ENCODE measurements at places on chromosomes 5 and 9.

- DNase-seq, result no peak
Observed at GRCh38 chr9:112575107-112575506, 88.5 kb downstream of the KIAA1958 start.

DNA sequence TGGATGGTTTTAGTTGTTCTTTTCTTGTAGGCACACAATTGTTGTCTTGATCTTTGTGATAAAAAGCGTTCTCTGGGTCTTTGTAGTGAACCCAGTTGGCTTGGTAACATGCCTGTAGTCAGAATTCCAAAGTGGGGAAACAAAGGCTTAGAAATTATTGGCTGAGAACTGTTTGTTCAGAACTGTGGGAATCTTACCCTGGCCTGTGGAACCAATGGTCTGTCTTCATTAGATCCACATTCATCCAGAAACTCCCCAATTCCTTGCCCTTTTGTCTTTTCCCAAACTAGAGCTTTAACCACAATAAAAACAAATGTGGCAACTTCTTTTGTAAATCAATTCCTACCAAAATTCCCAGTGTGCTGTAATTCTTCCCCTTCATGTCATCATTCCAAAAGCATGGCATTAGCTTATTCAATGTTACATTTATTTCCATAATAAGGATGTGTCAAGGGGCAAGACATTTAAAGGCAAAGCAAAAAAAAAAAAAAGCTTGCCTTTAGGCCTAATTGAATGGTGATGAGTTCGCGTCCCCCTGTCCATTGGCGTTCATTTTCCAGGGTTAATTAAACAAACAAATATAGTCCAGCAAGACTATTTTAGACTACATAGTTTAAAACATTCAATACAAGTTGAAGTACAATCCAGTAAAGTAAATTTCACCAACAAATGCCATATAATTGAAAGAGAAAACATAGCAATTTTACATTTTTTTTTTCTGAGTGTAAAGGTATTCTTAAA, 249.8 kb upstream of the ZNF608 start:
- DNase-seq, result peak; percentile 20

DNA sequence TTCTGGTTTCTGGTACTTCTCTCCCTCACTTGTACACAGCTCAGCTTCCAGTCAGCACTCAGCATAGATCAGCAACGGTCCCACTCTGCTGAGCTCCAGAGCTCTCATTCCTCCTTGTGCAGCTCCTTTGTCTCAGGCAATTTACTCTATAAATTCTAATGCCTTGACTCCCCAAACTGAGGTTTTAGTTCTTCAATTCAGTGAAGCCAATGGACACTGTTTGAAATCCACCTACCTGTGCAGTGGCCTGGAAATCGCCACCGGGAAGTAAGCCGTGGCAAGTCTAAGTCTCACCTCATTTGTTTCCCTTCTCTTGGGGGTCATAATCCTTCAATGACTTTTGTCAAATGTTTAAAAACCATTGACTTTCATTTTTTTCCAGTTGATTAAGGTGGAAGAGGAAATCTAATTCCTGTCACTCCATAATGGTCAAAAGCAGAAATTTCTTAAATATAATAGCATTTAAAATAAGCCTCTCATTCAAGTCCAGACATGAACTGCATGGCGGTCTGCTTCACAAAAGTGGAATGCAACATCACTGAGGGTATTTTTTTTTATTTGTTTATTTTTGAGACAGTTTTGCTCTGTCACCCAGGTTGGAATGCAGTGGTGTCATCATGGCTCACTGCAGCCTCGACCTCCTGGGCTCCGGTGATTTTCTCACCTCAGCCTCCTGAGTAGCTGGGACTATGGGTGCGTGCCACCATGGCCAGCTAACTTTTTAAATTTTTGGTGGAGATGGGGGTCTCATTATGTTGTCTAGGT, 79.6 kb downstream of the C7 start:
- no peak for DNase-seq

- no peak for DNase-seq
Observed at GRCh38 chr9:107933516-107933915, 443.9 kb upstream of the KLF4 start.

GRCh38 chr9:127397646-127398274, 791 bp downstream of the SLC2A8 start:
- DNase-seq, result peak; percentile 37

DNA sequence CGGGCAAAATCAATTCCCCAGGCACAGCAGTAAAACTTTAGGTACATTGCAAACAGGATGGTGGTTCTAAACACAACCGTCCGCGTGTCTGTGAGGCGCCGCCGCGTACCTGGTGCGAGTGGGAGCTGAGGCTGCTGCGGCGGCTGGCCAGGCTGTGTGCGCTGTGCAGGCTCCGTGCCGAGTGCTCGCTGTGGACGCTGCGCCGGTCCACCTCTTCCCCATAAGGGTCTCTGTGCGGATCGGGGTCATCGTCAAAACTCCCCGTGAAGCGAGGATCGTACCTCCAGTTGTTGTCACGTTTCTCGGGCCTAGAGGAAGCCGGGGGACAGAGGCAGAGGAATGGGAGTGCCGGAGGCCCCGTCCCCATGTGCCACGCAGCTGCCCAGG, 16.7 kb downstream of the SEC16A start:
- no peak for DNase-seq

- no peak for DNase-seq
Observed at GRCh38 chr9:100066539-100066938, 32.3 kb downstream of the ERP44 start.

GRCh38 chr5:135010502-135011354, 23.3 kb downstream of the PITX1 start:
- no peak for DNase-seq

GRCh38 chr9:114789006-114789405, 16.8 kb downstream of the TNFSF15 start:
- DNase-seq, result no peak

- peak; percentile 74 for DNase-seq
Observed at GRCh38 chr9:128456613-128457061, 831 bp downstream of the ODF2 start.

GRCh38 chr9:33403941-33404787, 1.8 kb upstream of the AQP7 start:
- DNase-seq, result no peak

GRCh38 chr5:152427721-152428120, 22.6 kb upstream of the NMUR2 start:
- no peak for DNase-seq

DNA sequence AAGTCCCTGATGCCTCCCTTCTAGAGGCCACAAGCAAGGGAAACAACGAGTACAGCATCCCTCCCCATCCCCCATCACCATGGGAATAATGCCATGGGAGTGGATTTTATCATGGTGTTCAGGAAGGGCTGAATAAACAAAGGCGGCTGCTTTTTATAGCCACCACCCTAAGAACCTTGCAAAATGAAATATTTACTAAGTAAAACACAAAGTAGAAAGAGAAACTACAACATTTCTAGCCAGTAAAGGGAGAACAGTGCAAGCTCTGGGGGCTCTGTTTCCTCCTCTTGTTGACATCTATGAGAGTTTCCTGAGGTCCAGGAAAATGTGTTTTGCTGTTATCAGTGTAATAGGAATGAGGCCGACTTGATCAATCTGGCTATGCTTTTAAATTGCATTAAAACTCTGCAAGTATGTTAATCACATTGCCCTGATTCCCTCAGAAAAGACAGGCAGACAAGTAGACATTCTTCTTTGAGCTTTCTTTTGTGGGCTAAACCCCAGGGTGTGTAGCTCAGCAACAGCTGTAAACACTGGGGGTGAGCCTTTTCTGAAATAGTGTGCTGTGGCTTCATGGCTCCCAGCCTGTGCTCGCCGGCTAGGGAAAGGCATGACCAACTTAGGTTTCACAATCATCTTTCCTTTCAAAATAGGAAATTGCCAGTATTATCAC, 31.1 kb downstream of the SV2C start:
- DNase-seq, result no peak

DNA sequence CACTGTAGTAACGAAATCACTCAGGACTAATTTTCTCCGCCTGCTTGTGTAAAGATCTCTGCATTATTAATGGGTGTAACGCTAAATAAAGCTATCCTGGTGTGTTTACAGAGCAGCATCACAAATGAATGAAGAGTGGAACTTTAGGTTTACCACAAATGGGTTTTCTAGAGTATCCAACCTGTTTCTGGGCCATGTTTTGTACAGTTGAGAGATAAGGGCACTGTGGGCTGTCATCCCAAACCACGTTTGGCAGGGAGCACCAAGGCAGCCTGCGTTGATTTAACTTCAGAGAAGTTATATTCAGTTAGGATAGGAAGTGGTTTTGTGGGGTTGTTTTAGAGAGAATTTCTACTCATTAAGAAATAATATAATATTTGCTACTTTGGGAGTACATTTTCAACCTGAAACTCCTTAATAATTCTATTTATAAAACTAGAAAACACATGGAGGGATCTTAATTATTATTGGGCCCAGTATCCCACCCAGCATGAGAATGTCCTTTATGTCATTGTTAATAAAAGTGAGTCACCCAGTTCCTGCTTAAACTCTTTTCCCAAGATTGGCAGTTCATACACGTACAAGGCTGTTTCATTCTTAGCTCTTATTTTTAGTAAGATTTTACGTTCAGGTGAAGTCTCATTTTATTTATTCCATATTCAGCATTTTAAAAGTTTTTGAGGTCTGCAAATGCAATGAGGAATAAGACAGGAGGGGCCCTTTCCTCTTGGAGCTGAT, 8.0 kb downstream of the KCNN2 start:
- no peak for DNase-seq

DNA sequence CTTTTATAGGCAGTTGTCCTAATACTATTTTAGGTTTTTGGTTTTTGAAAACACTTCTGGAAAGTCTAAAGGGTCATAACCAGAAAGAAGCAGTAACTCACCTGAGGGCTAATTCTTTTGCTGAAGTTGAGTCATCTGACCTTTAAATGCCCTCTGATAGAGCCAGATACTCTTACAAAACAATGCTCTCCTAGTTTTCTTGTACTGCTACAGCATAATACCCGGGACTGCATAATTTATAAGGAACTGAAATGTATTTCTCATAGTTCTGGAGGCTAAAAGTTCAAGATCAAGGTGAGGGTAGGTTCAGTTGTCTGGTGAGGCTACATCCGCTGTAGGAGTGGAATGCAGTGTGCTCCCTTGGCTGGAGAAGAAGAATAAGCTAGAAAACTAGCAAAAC, 670.3 kb downstream of the TLE4 start:
- DNase-seq, result no peak

DNA sequence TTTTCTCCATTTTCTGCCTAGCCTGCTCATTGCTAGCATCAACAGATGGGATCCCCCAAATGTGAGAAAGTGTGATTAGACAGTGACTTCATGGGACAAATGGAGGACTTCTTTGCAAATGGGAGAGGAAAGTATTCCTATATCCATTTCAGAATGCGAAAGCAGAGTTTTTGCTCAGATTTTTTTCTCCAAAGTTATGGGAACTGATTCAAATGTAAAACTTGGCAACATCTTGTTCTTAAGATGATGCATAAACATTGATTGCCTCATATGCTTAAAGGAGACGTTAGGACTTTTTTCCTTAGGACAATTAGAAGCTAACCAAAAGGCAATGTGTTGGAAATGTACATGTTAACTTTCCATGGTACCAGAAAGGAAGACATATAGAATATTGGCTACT, 704.3 kb upstream of the ZNF608 start:
- no peak for DNase-seq

- no peak for DNase-seq
Observed at GRCh38 chr5:112025757-112026156, 268.8 kb upstream of the NREP start.

DNA sequence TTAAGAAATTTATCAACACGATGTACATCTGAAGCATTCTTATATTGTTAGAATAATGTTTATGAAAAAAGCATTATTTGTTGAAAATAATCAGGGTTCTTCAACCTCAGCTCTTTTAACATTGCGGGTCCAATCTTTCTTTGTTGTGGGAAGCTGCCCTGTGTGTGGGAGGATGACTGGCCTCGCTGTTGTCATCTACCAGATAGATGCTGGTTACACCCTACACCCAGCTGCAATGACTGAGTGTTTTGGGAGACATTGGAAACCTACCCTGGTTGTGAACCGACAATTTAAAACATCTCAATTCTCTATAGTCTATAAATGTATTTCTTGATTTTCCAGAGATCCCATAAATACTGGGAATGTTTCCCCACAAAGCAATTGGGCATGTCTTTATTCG, 794.2 kb upstream of the CDH10 start:
- DNase-seq, result no peak

GRCh38 chr5:170818232-170818631, 34.7 kb downstream of the GABRP start:
- peak; percentile 4 for DNase-seq

- peak; percentile 79 for DNase-seq
Observed at GRCh38 chr5:150523472-150524350, 15.8 kb downstream of the NDST1 start.

DNA sequence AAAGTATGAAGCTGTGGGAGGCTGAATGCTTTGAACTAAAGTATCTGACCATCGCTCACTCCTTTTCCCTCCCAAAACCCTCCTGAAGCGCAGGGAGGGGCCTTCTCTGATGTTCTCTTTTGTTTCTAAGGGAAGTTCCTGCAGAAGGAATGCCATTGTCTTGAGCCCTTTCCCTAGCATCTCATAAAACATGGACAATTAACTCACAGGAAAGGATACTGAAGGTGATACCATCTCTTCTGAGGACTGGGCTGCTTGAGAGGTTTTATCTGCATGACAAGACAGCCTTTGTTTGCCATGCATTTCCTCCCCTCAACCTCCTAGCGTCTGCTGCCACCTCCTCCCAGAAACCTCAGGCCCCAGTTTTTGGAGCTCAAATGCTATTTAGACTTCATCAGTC, 4.3 kb upstream of the RMND5B start:
- no peak for DNase-seq

- DNase-seq, result peak; percentile 86
Observed at GRCh38 chr9:110016340-110016739, 191.6 kb downstream of the C9orf152 start.

- no peak for DNase-seq
Observed at GRCh38 chr9:121780177-121781040, 129.0 kb downstream of the DAB2IP start.

DNA sequence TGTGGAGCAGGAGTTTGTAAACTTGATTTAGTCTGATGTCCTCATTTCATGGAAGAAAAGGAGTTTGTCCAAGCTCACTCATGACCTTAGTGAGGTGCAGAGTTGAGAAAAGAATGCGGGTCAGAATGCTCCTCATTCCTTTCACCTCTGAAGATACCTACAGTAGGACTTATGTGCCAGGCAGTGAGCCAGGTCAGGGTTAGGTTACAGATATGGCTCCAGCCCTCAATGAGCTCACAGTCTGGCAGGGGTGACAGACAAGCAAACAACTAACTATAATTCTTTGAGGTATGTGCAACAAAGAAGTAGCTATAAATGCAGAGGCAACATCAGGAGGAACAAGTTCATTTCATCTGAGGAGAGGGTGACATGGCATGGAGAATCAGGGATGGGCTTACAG, 102.5 kb downstream of the SPATA31D1 start:
- DNase-seq, result no peak

GRCh38 chr5:33631139-33631538, 190.4 kb downstream of the TARS1 start:
- no peak for DNase-seq

GRCh38 chr9:121233906-121234831, 32.5 kb upstream of the RAB14 start:
- DNase-seq, result peak; percentile 60

Data from astrocyte of the spinal cord (primary cell).